ENCODE measurements at places on chromosomes 3 and 15.

- DNase-seq, result no peak
Observed at GRCh38 chr3:131608296-131608695, 105.5 kb upstream of the MRPL3 start.

DNA sequence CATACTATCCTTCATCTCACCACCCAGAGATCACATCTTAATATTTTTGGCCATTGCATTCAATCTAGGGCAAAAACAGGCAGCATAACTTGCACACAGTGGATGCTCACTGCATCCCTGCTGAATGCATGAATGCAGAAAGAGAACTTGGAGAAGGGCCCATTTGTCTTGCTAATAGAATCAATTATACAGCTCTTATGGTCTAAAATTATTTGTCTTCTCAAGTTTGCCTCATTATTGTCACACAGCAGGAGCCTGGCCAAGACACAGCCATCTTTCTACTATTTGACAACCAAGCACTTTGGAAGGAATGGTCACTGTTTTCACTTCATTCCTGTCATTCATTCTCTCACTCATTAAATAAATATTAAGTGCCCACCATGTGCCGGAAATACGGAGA lies 1.2 kb upstream of the ARHGEF26 start:
- DNase-seq, result no peak

GRCh38 chr3:129196601-129197000 lies 12.9 kb upstream of the CNBP start:
- no peak for DNase-seq

GRCh38 chr15:68382286-68383007 lies 49.5 kb downstream of the ITGA11 start:
- DNase-seq, result no peak

DNA sequence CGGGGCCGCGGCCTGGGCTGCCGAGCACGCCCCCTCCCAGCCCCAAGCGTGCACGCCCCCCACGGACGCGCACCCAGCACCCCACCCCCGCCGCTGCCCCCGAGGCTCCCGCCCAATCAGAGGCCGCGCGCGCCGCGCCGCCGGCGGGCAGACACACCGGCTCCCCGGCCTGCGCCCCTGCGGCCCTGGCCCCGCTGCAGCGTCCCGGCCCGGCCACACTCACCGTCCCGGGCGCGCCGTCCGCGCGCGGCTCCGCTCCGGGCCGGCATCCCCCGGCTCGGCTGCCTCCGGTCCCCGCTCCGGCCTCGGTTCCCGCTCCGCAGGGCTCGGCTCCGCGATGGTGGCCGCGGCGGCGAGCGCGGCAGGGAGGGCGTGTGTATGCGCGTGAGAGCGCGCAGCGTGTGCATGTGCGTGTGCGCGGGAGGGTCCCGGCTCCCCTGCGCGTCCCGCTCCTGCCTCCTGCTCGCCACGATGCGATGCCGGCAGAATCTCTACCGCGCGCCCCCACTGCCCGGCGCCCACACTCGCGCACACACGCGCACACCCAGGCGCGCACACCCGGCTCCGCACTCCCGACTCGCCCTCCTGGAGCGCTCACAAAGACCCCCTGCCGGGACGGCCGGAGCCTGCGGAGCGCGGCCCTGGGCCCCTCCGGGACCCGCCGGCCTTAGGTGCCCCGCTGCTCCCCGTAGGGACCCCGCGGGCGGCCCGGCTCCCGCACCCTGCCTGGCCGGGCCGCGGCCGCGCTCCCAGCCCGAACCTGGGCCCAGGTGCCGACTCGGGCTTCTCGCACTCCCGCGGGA lies 186.5 kb upstream of the LINGO1 start:
- DNase-seq, result no peak

DNA sequence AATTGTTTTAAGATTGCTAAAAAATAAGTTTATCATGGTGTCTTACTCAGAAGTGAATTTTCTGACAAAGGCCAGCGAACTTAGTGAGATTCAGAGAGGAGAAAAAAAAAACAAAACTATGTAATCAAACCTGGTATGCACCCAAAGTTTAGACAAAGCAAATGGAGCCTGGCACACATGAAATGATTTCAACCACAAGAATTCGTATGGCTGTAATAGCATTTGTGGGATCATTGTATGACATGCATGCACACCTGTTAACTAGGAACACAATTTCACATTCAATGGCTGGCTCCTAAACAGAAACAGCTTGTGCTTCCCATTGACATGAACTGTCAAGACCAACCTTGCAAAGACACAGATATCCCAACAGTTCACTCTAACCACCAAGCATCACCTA lies 94.6 kb downstream of the ZIC4 start:
- no peak for DNase-seq

GRCh38 chr3:99602183-99602582 lies 36.2 kb upstream of the COL8A1 start:
- no peak for DNase-seq

DNA sequence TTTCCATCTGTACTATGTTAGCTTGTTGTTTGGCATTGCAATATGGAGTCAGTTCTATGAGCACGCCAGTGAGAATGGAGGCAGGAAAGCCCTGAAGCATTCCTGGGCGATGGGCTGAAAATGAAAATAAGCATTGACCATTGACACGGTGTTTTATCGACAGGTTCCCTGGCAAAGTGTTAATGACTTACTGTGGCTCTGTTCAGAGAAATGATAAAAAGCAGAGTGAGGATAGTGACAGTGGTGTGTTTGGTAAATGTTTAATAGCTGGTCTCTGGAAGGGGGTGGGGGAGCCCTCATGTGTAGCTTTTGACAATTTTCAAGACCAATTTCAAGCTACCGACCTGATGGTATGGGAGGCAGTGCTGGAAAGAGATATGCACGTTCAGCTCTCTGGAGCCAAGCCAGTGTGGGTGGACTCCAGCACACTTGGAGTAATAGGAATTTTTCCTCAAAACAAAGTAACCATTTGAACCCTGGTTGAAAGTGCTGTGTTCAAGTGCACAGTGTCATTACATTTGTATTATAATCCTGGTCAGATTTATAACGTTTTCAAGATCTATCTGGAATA lies 341.7 kb upstream of the ROBO2 start:
- DNase-seq, result no peak

- DNase-seq, result no peak
Observed at GRCh38 chr3:60304112-60304511, 947.1 kb downstream of the FHIT start.

DNA sequence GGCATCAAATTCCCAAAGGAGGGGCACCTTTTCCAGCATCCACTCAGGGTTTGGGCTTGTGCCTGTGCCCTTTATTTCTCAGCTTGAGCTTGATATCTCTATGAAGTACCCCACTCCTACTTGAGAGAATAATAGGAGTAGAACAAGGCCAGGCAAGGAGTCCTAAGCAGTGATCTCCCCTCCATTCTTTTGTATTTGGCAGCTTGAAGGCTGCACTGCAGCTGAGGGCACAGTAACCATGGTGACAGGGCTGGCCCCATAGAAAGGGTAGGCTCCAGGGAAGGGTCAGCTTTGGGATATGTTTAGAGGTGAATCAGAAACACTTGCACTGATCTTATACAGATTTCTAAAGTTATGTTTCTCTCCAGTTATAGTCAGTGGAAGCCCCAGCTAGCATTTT lies 145.4 kb upstream of the SLC24A5 start:
- DNase-seq, result no peak

DNA sequence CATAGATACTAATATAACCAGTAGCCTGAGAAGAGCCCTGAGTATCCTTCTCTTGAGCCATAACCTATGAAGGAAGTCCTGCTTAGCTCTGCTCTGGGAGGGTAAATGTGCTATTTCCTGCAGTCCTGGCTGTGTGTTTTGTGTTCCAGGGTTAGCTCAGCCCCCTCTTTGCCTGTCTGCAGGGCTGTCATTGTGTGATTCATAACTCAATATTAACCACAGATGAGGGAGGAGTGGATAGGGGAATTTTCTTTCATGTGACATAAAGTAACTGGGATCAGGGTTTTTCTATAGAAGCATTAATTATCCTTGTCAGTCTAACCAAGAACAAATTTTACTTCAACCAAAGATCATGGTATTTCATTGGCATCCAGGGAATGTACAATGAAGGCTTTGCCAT lies 183.3 kb upstream of the ZBTB20 start:
- DNase-seq, result no peak

DNA sequence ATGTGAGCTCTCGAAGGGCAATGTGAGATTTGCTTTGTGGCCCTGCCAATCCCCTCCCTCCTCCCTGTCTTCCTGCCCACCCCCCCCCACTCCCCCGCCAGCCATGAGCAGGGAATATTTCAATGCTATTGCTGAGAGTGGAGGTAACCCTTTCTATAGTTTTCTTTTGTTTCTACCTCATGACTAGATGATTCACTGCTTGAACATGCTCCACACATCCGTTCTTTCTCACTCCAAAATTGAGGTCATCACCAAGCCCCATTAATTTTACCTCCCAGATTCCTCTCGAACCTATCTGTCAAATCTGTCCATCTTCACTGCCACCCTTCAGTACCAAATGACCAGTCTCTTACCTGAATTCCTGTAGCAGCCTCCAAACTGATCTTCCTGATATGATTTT lies 12.2 kb downstream of the ZNF774 start:
- no peak for DNase-seq

DNA sequence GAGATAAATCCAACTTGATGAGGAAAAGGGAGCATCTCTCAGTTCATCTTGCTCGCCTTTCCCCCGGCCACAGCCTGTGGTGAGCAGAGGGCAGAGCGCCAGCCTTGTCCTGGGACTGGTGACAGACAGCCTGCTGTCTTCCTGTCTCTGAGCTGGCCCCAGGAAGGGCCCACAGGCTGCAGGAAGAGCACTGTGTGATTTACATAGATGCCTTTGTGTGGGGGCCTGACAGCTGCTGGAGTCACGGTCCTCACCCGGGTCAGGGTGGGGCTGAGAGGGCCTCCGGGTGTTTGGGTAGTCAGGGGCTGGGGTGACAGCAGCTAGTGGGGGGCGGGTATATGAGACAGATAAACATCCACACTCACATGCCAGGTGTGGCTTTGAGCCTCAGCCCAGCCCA lies 29.3 kb downstream of the PLA2G4D start:
- DNase-seq, result no peak

GRCh38 chr15:82060817-82061216 lies 15.0 kb upstream of the MEX3B start:
- no peak for DNase-seq

DNA sequence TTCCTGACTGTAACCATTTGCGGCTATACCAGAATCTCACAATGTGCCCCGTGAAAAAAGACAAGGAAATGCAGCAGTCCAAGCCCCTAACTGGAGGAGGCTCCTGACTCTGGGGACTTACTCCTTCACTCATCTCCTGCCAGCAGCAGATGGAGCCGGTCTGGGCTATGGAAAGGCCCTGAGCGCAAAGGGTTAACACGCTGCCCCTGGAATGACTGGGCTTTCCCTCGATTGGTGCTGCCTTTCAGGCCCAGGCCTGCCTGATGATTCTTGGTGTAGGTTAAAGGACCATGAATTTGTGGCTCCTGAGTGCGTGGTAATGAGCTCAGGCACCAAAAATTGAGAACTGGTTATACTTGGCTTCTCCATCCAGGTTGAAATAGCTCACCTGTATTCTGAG lies 42.3 kb upstream of the GALNT15 start:
- DNase-seq, result no peak

GRCh38 chr15:95979286-95979685 lies 351.2 kb upstream of the NR2F2 start:
- DNase-seq, result no peak

- DNase-seq, result no peak
Observed at GRCh38 chr3:46853441-46854415, 9.5 kb downstream of the MYL3 start.
